Astrocyte of the hippocampus (primary cell): ENCODE measurements at places on chromosomes 12 and 14.

GRCh38 chr14:51609955-51610283 lies 41.8 kb upstream of the FRMD6 start:
- no peak for DNase-seq

GRCh38 chr14:36818794-36819384 lies 157.2 kb downstream of the PAX9 start:
- DNase-seq, result peak; percentile 63

DNA sequence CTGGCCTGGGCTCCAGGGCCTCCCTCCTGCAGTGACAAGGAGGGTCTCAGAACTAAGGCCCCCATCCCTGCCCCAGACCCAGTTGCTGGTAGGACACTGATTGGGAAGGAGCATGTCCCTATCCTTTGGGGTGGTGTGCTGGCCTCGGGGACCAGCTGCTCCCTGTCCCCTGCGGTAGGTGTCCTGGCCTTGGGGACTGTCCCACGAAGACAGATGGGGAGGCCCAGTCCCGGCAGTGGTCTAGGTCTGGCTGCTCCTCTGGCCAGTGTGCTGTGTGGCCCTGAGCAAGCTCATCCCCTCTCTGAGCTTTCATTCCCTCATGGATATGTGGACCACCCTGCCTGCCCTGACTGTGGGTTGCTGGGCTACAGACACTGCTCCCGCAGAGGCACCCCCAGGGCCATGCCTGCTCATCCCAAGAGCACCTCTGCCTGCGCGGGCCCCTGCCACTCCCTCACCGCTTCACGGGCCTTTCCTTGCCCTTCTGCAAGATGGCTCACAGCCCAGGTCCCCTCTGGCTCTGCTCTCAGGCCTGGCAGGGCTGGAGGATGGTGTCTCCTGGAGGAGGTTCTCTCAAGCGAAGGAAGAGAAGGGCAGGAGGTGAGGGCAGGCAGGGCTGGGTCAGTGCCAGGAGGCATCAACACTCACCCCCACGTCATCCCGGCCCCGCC lies 12.5 kb downstream of the AHNAK2 start:
- no peak for DNase-seq

- no peak for DNase-seq
Observed at GRCh38 chr14:42893183-42893582, 1286.5 kb downstream of the LRFN5 start.

DNA sequence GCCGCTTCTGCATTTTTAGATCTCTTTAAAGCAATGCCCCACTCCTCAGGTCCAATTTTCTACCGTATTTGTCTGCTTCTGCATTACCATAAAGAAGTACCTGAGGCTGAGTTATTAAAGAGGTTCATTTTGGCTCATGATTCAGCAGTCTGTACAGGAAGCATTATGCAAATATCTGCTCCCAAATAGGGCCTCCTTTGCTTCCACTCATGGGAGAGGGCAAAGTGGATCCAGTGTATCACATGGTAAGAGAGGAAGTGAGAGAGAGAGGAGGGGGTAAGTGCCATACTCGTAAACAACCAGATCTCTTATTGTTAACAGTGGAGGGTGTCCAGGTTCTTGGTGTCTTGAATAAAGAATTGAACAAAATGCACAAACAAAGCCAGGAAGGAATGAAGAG lies 316.1 kb upstream of the SEL1L start:
- no peak for DNase-seq

GRCh38 chr14:44736326-44736725 lies 225.4 kb downstream of the KLHL28 start:
- DNase-seq, result no peak

DNA sequence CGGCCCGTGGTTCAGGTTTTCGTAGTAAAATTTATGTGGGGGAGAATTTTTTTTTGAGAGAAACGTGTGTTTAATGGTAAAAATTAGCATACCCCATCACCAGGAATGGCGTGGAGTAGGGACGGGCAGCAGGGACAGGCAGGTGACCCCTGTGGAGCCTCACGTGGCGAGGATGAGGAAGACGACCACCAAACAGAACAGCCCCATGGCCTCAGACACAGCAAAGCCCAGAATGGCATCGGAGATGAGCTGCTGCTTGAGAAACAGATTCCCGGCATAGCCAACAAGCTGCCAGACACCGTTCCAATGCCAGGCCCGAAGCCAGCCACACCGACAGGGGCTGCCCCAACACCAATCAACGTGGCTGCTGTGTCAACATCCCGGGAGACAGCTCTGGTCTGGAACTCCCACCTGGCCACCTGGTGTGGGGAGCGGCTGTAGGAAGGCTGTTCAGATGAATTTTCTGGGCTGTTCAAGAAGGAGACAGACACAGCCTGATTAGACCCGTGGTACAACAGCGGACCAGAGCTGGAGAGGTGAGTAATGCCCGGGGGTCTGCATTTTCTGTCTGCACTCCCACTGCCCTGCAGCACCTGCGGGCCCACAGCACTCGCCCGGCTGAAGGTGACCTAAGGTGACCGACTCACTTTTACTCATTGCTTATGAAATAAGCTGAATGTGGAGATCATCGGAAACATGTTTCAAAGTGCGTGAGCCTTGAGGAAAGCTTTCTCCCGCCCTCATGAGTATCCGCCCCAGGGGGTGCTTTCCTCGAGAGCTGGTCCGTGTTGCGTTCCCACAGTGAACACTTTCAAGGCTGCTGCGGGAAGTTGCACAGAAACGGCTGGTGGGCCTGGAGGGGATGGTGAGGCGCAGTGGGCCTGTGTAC lies 10.6 kb downstream of the TMEM121 start:
- no peak for DNase-seq

GRCh38 chr12:28248555-28249145 lies 58.4 kb downstream of the CCDC91 start:
- DNase-seq, result no peak

DNA sequence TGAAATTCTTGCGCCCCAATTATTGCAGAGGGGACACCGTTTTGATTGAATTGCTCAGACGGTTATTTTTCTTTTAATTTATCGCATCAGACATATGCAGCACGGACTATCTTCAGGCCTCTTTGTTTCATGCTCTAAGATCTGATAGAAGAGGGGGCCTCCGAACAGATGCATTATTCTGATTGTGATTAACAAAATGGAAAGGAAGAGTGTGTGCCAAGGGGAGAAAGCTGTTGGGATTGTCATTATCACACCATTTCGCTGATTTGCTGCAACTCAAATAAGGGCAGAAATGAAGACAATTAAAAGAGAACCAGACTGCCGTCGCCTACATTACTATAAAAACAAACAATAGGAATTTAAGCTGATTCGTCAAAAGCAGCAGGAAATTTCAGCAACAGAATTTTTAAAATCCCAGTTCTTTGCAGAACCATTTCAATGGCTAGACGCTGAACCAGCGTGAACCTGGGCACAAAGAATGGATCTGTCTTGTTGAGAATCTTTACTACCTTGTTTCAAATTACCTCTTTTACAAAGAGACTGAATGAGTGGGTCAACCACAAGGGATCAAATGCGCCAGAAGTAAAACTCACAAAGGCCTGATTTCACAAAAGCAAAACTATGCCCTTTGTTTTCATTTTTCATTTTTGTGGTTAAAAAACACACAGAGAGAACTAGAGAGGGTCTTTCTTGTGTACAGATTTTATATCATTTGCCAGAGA lies 30.6 kb downstream of the TMEM132D start:
- peak; percentile 61 for DNase-seq

GRCh38 chr14:50402965-50403364 lies 6.3 kb upstream of the CDKL1 start:
- no peak for DNase-seq

- no peak for DNase-seq
Observed at GRCh38 chr12:113208041-113208934, 13.0 kb upstream of the TPCN1 start.

DNA sequence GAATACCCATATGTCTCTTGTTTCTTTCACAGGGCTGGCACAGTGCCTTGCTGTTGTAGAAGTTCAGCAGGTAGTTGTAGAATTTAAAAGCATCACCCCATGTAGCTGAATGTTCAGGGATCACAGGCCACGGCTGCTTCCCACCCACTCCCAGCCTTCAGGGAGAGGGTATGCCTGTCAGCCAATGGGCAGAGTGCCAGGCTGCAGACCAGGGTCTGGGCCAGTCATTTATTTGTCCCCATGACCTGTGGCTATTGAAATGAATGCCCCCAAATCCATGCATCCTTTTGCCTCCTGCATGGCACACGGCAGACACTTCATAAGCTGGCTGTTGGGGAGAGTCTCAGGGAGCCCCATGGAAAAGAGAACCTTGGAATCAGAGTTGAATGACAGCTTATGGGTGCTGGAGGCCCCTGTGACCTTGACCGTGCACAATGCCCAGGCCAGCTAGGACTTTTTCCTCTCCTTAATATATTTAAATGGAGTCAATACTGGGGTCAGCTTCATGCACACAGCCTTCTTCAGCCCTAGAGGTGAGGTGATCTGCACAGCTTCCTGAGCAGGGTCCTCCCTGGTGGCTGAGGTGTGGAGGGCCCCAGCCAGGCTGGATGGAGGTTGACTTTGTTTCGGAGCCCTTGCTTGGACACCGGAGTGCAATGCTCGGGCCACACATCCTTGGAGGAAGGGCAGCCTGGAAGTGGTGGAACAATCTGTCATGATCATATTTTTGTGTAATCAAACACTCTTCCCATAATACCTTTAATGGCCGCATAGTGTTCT lies 45.3 kb downstream of the PRMT8 start:
- no peak for DNase-seq

DNA sequence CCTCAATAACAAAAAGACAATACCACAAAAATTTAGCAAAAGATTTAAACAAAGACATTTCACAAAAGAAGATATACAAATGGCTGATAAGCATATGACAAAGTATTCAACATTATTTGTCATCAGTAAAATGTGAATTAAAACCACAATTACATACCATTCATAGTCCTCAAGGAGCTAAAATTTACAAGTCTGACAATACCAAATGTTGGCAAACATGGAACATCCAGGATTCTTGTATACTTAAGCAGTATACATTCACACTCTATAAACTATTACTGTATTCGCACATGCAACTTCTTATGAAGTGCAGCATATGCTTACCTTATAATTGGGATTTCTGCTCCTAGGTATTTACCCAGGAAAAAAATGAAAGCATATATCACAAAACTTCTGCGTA lies 49.7 kb upstream of the BDKRB2 start:
- DNase-seq, result no peak

DNA sequence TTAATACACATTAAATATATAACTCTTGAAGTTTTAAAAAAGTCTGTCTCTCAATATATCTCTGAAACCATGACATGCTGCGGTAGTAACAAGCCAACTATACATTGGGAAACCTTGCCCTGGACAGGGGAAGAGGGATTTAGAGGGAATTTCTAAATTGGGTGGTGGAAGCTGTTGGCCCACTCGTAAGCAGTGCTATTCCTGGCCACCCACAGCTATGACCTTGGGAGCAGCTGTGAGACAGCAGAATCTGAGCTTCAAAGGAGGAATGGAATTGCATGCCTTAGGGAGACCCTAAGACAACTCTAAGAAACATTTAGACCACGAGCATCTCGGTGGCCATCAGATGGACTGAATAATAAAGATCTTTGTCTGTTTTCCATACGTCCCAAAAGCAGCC lies 15.8 kb upstream of the GCH1 start:
- DNase-seq, result no peak

- DNase-seq, result peak; percentile 48
Observed at GRCh38 chr14:28763751-28764256, 2.8 kb upstream of the FOXG1 start.

GRCh38 chr12:121090586-121091514 lies 41.8 kb upstream of the P2RX7 start:
- peak; percentile 16 for DNase-seq

DNA sequence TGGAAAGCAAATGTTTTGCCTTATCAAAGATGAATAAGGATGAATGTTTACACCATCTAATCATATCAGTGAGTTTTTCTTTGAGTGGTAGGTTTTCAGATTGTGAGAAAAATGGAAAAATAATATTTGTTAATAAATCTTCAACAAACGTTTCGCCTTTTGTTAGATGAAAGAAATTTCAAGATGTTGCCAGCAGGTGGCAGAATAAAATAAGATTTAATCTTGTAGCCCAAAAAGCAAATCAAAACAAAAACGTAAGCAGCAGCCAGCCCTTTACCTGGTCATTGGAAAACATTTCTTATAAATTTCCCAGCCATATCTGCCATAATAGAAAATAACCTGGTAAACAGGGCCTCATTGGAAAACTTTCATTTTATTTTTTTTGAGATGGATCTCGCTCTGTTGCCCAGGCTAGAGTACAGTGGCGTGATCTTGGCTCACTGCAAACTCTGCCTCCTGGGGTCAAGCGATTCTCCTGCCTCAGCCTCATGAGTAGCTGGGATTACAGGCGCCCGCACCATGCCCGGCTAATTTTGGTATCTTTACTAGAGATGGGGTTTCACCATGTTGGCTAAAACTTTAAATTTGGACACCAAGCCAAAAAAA lies 15.4 kb upstream of the TMEM120B start:
- DNase-seq, result peak; percentile 62

GRCh38 chr14:92460541-92460915 lies 53.1 kb upstream of the RIN3 start:
- DNase-seq, result no peak

DNA sequence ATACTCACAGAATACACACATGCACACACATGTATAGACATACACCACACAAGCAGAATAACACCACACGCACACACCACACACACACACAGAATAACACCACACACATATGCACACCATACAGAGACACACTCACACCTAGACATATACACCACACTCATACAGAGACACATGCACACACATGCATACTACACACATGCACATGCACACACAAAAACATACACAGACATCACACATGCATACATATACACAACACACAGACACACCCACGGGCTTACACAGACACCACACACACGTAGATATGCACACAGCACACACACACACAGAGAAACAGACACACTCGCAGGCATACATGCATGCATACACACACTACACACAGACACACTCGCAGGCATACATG lies 49.7 kb downstream of the NTF3 start:
- no peak for DNase-seq

DNA sequence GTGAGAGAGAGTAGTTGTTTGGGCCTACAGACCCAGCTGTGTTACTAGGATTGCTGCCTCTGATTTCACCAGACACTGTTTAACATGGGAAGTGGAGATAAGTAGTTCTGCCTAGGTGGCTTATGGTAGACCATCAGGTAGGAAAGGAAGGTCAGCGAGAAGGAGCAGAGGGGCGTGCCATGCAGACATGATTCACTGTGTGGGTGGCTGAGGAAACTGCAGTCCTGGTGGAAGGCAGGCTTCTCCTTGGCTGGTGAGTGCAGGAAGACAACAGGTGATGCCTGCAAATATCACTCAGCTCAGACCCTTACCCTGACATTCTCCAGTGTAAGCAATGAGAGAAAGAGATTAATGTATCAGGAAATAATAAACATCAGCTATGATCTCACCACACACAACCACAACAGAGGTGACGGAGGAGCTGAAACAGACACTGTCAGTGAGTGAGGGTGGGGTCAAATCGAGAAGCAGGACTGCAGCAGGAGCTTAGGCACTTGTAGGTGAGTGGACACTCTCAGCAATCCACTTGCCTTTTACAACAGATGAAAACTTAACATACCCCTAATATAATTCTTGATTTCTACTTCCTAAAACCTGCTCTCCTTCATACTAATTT lies 2.1 kb upstream of the PRR4 start:
- no peak for DNase-seq
